ENCODE measurements at places on chromosomes 7 and 10.
A peak's percentile ranks its signal among the peaks of the same experiment; 100 is the strongest.

GRCh38 chr10:29823553-29824080 lies 188.8 kb upstream of the SVIL start:
- DNase-seq, result no peak

- no peak for DNase-seq
Observed at GRCh38 chr7:76281006-76281705, 21.3 kb upstream of the HSPB1 start.

GRCh38 chr10:774661-775244 lies 85.3 kb upstream of the DIP2C start:
- no peak for DNase-seq

GRCh38 chr7:38975944-38976392 lies 1.7 kb upstream of the POU6F2 start:
- DNase-seq, result no peak

- peak; percentile 62 for DNase-seq
Observed at GRCh38 chr10:241451-241850, 106.2 kb downstream of the ZMYND11 start.

DNA sequence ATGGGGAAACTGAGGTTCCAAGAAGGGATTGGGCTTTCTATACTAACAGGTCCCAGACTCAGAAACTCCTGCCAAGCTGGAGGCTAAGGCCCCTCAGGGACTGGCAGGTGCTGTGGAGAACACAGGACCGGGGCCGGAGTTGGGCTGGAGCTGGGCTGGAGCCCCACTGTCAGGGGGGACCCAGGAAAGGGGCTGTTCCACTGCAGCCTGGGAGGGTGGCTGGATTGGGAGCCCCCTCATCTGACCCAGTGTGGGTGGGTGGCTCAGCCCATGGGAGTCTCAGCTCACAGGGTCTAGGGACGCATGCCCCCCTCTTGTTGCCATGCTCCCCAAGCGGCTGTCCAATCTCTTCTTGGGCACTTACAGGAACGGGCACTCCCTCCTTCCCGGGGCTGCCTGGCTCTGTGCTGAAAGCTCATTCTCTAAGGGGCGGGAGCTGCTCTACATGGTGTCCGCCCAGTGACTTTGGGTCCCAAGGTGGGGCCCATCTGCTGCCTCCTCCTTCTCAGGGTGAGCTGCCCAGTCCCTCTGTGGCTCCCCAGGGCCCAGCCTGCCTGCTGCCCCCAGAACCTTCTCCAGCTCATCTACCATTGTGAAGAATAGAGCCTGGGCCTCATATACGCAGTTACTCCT lies 126.5 kb downstream of the MYL10 start:
- DNase-seq, result no peak

DNA sequence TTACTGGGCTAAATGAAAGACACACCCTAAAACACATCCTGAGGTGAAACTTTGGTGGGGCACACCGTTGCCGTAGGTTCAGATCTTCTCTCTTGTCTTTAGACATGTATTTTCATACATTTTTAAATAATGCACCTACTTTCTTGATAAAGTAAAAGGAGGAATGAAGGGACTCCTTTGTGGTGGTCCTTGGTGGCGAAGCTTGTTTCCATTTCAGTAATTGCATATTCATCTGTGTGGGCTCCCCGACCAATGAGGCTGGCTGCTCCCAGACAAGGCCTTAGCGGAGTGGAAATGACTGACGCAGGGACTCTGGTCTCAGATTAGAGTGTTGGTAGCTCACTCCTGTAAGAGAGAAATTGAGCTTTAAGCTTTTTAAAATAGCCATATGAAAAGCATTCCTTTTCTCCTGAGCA lies 815 bp downstream of the CCSER2 start:
- DNase-seq, result peak; percentile 16

GRCh38 chr10:30036341-30036740 lies 23.0 kb downstream of the JCAD start:
- DNase-seq, result no peak

DNA sequence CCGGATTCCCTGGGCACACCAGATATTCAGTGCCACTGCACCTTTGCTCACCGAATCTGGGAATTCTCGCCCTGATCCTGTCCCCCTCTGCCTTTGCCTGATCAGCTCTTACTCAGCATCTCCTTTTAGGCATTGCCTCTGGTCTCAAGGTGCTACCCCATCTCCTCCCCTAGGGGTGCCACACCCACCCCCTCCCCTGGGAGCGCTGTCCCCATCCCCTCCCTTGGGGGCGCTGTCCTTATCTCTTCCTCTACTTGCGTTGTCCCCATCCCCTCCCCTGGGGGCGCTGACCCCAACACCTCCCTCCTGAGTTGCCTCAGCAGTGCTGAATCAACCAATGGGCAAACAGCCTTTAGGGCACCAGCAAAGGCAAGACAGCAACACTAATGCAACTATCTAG lies 686.9 kb upstream of the FOXK1 start:
- DNase-seq, result no peak

DNA sequence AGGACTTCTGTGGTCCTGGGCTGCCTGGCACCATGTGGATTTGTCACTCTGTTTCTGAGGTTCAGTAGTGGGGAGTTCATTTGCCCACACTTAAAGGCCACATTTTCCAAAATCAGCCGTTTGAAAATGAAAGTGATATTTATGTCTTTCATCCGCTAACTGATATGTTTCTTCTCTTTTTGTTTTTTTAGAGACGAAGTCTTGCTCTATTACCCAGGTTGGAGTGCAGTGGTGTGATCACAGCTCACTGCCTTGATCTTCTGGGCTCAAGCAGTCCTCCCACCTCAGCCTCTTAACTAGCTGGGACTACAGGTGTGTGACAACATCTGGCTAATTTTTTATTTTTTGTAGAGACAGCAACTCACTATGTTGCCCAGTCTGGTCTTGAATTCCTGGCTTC lies 58.6 kb downstream of the EBLN1 start:
- no peak for DNase-seq

DNA sequence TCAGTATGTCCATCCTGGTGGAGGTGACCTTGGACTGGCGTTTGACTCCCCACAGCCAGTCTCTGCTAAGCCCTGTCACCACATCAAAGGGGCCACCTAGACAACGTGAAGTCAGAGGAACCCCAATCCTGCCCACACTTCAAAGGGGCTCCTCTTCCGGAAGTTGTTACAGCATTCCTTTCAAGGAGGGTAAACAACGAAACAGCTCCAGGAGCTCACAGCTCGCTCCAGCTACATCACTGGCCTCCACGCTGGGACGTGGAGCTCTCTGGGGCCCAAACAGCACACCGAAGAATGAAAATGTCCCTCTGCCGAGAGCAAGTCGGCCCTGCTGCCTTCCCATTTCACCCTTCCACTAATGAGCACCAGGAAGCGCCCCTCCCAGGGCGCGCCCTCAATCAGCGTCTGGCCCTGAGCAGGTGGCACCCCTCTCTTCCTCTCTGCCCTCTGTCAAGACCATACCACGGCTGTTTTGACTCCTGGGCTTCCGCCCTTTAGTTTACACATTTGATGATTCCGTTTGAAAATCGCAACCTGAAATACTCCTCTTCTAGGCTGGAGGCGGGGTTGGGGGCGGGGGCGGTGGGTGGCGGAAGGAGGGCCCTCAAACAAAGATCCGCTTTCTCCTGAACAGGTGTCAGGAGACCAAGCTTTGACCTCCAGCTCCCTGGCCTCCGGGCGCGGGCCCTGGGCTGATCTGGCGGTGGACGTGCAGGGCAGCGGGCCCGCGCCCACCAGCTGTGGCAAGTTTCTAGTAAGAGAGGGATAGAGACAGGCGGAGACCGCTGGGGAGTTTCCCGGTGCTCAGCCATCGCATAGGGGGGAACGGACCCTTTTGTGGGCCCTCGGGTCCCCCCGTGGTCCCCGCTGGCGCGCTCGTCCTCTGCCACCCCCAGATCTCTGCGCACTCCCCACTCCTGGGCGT lies 53.1 kb upstream of the KDM7A start:
- DNase-seq, result no peak

DNA sequence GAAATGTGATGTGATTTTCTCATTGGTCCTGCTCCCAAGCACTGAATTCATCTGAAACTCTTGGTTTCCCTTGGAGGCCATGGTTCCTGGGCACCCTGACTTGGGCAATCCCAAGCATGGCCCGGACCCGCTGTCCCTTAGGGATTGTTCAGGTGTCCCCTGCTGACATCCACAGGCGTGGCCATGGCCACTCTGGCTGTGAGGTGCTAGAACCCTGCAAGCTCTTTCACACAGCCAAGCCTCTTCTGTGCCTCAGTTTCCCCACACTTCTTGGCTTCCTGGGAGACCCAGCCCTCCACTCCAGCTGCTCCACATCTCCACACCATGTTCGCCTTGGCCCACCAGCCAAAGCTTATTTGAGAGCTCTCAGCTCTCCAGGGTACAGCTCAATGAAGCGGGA lies 12.0 kb upstream of the AZGP1 start:
- no peak for DNase-seq

GRCh38 chr7:22339725-22340390 lies 17.1 kb downstream of the RAPGEF5 start:
- no peak for DNase-seq

- DNase-seq, result no peak
Observed at GRCh38 chr7:69770613-69771012, 172.3 kb downstream of the AUTS2 start.

- DNase-seq, result no peak
Observed at GRCh38 chr7:147711447-147711846, 879.1 kb upstream of the C7orf33 start.

GRCh38 chr10:79292891-79293746 lies 54.1 kb upstream of the PPIF start:
- peak; percentile 58 for DNase-seq

GRCh38 chr10:112896273-112896672 lies 53.8 kb upstream of the TCF7L2 start:
- DNase-seq, result no peak

DNA sequence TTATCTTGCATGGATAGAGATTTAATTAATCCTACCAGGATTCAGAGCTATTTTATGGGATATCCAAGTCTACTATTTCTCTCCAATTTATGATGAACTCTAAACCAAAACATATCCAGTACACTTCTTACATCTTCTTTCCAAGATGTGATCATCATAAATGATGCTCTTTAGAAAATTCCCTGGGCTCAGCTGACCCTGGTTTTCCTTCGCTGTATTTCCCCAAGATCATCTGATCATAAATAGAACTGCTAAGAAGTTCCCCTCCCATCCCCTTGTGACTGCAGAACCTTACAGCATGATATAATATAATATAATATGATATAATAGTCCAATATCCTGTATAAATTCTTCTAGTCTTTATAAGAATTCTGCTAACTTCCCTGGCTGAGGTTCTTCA lies 114.6 kb upstream of the LYZL2 start:
- no peak for DNase-seq

DNA sequence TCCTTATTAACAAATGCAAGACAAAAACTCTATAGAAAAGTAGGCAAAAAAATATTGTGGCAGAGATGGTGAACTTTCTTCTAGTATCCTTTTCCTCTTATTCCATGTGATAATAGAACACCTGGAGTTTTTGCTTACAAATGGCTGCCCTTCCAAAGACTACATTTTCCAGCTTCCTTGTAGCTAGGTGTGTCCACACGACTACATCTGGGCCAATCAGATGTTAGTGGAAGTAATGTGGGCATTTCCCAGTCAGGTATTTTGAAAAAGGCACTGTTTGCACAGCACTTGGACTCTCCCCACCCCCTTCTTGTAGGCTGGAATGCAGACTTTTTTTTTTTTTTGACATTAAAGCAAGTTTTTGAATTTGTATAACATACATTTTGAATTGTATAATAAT lies 105.5 kb upstream of the TBX20 start:
- DNase-seq, result no peak

GRCh38 chr10:49442863-49443262 lies 47.0 kb upstream of the DRGX start:
- no peak for DNase-seq

- DNase-seq, result no peak
Observed at GRCh38 chr10:3530783-3531645, 254.0 kb downstream of the KLF6 start.

GRCh38 chr10:132255489-132256344 lies 52.0 kb downstream of the STK32C start:
- DNase-seq, result no peak

- no peak for DNase-seq
Observed at GRCh38 chr10:91627344-91628102, 5.3 kb downstream of the PPP1R3C start.

- DNase-seq, result no peak
Observed at GRCh38 chr10:71549766-71550533, 153.2 kb downstream of the CDH23 start.

- no peak for DNase-seq
Observed at GRCh38 chr7:40530292-40530691, 395.5 kb downstream of the SUGCT start.

- DNase-seq, result no peak
Observed at GRCh38 chr7:105974471-105974870, 11.4 kb downstream of the CDHR3 start.

DNA sequence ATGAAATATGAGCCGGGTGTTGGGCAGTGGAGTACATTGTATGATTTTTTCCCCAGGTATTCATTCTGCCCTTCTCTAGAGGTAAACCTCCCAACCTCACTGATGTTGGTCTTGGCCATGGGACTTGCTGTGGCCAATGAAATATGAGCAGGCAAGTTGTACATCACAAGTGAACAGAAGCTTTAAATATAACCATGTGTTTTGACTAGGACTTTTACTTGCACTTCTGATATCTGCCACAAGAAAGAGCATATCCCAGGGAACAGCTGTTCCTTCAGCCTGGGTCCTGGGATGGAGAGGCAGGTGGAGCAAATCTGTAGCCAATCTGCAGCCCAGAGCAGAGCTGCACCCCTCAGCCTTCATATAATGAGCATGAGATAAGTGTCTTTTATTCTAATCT lies 109.8 kb upstream of the PALS2 start:
- no peak for DNase-seq

DNA sequence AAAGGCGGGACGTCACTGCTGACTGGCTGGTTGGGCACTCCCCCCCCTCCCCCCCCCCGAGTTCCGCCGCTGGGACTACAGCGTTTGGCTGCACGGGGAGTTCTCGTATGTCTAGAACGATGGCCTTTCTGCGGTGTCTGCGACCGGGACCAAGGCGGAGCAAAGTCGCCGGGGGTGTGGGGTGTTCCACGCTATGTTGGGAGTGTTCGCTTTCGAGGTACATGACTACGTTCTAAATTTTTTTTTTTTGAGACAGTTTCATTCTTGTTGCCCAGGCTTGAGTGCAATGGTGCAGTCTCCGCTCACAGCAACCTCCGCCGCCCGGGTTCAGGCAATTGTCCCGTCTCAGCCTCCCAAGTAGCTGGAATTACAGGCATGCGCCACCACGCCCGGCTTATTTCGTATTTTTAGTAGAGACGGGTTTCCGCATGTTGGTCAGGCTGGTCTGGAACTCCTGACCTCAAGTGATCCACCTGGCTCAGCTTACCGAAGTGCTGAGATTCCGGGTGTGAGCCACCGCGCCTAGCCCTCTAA lies 573 bp upstream of the IDI1 start:
- no peak for DNase-seq
